ENCODE measurements at places on chromosomes 4 and X.

DNA sequence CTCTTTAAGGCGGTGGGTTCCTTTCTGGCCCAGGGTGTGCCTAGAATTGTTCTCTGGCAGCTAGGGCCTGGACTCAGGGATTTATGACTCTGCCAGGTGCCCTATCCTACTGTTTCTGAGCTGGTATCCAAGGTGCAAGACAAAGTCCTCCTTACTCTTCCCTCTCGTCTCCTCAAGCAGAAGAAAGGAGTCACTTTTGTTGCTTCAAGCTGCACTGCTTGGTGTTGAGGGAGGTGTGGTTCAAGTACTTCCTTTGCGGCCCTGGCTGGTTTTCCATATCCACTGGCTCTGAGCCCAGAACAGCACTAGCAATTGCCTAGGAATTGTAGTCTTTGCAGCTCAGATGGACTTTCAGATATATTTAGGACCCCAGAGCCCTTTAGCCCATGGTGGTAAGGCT, 39.3 kb downstream of the RTL3 start:
- DNase-seq = no peak

- DNase-seq = no peak
Measured at GRCh38 chr4:72661830-72662229, 92.8 kb upstream of the ADAMTS3 start.

DNA sequence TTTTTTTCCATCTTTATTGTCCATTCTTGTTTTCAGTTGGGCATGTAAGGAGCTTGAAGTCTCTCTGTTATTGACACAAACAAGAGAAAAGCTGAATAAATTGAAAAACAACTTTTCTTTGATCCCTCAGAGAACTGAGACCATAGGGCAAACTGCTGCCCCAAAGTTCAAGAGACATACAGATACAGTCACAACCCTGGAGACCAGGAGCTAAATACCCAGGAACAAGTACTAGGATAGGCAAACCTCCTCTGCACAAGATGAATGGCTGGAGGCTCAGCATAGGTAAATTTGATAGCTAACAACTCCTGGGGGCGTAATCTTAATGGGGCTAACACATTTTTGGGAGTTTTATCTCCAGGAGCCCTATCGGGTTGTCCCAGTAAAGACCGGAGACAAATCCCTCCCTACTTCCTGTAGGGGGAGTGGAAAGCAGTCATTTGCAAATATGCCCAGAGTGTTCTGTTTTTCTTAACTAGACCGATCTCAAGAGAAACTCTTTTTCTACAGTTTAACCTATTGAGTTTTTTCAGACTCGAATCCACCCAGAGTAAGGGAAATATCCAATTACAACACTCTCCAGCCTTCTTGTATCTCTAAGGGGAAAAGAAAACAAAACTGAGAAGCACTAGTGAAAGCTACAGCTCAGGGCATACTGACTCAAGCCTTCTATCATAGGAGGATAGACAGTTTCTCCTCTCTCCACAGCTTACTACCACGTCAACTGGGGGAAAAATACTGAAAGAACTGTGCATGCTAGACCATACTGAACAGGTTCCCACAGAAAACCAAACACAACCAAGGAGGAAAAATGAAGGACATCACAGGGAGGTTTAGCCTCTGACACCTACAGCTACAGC, 23.1 kb downstream of the MAGEA8 start:
- no peak for DNase-seq

- DNase-seq = no peak
Measured at GRCh38 chr4:83171436-83172039, 57.0 kb upstream of the PLAC8 start.

DNA sequence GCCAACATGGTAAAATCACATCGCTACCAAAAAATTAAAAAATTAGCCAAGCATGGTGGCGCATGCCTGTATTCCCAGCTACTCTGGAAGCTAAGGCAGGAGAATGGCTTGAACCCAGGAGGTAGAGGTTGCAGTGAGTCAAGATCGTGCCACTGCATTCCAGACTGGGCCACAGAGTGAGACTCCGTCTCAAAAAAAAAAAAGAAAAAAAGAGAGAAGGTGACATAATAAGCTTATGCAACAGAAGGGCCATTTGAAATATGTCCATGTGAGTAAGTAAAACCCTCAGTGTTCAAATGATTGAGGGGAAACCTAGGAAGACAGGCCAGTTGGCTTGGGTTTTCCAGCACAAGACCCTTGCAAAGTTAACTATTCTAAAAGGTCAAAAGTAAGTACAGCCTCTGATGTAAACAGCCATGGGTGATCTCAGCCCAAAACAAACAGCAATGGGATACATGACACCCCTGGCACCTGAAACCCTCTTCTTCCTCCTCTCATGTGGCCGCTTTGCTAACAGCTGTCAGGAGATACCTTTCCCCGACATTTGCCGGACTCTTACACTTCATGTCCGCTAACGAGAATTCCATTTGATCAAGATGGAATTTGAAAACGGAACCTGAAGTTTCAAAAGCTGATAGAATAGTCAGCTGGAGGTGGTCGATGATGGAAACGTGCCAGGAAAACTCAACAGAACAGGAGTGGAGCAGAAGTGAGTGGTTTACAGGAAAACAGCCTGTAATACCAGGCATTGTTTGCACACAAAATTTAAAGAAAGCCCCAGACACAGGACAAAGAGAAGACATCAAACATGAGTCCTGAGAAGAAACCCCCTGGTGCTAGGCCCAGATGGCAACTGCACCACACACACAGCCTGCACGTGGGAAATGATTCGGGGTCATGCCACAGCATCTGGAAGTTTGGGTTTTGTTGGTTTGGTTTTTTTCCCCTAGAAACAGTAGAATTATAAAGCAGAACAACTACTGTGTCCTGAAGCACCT, 93.0 kb upstream of the STS start:
- DNase-seq = no peak

DNA sequence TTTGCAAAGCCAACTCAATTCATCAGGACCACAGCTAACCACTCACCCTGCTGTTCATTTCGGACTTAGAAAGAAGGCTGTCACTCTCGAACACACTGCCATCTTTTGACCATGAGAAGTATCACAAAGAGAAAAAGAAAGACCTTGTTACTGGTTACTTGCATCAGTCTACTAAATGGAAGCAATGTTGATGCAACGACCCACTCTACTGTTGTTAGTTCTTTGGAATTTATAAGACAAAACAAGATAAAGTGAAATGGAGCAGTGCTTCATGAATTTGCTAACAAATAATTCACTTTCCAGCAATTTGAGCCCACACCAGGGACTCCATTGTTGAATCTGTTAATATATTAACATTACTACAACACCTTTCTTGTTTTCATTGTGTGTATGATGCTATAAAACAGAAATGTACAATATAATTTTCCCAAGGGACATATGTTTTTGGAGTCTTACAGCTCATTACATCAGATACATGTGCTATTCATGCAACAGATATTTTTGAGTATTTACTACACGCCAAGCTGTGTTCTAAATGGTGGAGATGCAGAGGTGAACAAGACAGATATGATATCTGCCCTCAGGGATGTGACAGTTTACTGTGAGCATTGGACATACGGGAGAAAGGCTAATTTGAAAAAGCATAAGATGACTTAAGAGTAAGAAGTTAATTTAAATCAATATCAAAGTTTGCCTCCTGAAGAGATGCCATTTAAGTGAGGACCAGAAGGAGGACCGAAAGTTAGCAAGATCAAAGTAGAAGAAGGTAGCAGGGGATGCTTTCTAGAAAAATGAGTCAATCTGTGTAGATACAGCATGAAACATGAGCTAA, 87.2 kb downstream of the AREG start:
- peak; percentile 33 for DNase-seq

DNA sequence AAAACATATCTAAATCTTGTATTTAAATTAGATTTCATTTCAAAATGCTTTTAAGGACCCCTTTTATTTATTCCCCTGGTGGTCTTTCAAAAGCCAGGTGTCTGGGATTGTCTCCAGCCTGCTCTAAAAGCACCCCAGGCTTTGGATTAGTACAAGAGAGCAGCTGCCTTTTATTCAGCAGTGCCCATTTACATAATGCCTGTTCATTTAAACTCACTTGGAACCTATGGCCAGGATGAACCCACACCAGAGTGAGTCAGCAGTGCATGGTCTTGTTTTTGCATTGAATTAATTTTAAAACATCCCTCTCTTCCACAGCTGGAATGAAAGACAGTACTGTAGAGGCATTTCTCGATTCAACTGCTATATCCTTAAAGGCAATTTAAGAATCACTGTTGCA, 64.1 kb upstream of the TENM3 start:
- no peak for DNase-seq

DNA sequence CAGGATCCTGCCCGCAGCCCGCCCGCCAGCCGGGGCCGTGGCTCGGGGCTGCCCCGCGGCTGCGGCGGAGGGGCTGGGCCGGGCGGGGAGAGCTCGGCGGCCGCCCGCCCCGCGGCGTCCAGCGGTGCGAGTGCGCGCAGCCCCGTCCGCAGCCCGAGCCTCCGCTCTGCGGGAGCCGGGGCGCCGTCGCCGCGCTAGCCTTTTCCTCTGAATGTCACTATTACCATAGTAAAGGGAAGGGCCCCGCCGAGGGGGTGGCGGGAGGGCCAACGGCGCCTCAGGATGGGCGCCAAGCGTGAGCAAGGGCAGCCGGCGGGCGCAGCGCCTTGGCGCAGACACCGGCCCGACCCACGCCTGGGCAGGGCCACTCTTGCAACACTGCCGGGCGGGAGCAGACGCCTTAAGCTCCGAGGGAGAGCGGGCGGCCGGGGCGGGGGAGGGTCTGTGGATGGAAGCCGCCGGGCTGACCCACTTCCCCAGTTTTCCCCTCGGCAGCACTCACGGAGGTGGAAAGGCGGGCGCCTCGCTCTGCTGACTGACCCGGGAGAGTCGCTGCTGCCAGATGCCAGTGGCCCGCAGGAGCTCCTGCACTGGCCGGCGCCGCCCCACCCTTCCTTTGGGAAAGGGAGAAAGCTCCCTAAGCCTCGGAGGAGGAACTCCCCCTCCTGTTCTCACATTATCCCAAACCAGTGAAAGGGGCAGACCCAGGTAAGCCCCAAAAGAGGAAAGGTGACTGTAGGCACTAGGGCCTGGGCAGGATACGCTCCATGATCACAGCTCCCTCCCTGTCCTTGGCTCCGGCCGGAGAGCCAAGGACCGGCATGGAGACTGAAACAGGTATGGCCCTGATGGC, 329.4 kb downstream of the HNRNPD start:
- no peak for DNase-seq

- DNase-seq = no peak
Measured at GRCh38 chr4:70712604-70713452, 8.9 kb upstream of the RUFY3 start.

DNA sequence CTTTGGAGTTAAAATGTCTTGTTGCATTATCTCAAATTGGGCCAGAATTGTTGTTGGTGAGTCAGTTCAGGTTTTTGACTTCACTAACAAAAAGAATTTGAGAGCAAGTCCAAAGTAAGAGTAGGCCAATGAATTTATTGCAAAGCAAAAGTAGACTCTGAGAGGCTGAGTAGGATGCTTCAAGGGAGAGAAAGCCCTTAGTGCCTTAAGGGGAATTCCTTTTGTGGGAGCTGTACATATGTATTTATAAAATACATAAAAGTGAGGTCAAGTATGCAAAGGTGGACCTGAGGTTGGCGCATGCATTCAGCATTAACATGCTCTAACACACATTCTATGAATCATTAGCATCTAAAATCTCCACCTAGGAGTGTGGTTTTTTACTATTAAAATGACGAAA, 565.4 kb downstream of the GRXCR1 start:
- no peak for DNase-seq

DNA sequence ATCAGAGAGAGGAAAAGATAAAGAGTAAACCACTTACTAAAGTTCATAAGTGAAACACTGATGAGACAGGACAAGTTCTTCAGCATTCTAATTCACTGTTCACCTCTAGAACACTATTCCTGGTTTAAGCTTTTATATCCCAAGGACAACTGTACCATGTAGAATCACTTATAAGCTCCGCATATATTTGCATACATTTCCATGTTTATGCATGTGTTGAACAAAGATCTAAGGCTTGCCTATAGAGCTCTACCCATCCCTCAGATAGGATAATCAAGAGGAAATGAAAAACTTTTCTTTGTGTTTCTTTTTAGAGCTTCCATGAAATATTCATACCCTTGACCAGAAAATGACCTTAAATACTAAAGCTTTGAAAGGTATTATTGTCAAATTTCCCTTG, 156.9 kb upstream of the BMP3 start:
- DNase-seq = no peak

- peak; percentile 83 for DNase-seq
Measured at GRCh38 chr4:88007304-88008121, at the start of gene PKD2. Gene PKD2 (plus strand): TSS chr4:88007635. CDS start chr4:88007734, 99 bp downstream.

GRCh38 chr4:182564724-182565369, 321.6 kb downstream of the TENM3 start:
- no peak for DNase-seq

DNA sequence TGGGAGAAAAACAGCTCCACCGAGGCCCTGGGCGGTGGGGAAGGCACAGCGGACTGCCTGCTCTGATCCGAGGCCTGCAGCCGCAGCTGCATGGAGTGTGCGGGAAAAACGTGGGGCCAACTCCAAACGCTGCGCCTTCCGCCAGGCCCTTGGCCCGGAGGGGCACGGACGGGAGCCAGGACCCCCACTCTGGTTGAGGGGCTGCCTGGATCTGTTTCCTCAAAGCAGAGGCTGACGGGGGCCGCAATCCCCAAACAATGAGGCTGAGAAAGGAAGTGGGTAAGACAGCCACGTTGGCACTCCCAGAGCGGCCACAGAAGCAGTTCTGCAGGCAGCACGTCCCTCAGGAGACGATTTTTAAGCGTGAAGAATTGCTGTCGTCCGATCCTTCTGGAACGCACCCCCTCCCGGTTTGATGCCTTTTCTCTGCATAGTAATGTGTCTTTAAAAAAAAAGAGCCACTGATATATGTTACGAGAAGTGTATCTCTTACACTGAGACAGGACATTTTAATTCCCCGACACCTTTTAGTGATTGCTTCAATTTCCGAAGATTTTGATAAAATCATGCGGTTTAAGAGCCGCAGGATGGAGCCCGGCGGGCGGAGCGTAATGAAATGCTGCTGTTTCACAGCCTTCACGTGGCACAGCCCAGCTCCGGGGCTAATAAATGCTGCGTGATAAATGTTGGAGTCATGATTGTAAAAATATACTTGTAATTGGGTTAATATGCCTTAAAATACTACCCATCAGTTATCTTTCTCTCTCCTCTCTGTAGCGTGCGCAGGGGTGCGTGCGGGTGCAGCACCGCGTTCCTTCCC, 85.7 kb downstream of the FAM53A start:
- DNase-seq = no peak

- no peak for DNase-seq
Measured at GRCh38 chr4:80423553-80424224, 88.2 kb downstream of the CFAP299 start.

DNA sequence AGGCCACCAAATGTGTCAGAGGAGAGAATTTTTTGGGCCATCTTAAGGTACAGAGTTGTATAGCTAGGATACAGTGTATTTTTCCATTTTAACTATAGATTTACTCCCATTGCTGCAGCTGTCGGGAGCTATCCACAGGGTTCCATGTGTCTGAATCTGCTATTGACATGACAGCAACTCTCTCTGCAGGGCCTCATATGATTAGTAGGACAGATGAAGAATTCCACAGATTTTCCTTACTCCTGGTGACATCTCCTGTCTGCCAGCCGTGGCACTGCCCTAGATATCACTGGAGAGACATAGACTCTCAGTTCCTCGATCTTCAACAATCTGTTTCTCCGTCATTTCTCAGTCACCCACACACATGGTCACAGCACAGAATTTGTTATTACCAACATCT, 86.5 kb downstream of the SPCS3 start:
- DNase-seq = no peak
